ENCODE measurements at places on chromosomes 11 and 22.

DNA sequence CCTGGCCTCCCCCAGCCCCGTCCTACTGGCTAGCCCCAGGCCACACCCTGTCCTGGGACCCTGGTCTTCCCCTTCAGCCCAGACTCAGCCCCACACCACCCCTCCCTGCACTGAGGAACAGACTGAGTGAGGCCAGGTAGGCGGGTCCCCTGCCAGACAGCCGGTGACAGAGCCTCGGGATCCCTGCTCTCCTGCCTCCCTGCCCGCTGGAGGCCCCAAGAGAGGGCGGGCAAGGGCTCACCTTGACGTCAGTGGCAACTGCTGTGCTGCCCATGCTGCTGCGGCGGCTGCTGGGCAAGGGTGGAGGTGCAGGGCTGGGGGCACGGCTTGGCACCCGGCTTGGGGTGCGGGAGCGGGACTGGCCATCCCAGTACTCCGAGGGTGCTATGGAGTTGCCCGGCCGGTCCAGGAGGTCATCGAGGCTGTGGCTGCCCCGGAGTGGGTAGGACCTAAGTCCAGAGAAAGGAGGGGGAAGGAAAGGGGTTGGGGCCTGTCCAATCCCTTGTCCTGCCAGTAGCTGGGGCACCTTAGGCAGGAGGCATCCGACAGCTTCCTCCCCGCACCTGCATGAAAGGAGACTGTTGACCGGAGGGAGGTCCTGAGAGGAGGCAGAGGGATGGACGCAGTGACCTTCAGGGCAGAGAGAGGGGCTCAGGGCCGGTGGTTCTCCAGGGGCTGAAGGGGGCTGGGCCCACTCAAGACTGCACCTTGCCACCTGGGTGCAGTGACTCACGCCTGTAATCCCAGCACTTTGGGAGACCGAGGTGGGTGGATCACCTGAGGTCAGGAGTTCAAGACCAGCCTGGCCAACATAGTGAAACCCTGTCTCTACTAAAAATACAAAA is 2.2 kb upstream of the SLC16A8 start:
- no peak for DNase-seq

DNA sequence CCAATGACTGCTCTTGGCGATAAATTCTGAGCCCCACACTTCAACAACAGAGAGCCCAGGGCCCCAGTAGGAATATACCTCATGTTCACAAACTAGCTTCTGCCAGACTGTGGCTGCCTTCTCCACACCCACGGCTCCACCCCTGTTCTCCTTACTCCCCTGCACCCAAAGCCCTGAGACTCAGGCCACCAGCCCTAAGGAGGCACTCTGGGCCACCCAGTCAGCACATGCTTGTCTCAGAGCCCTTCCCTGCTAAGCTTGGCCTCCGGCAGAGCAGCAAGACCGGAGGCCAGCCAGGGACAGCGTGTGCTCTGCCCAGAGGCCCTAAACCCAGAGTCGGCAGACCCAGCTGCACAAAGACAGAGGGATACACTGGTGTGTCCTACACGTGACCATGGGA is 27.9 kb downstream of the SPATA19 start:
- no peak for DNase-seq

GRCh38 chr22:24420072-24420976 is 7.1 kb upstream of the ADORA2A start:
- DNase-seq, result peak; percentile 70

DNA sequence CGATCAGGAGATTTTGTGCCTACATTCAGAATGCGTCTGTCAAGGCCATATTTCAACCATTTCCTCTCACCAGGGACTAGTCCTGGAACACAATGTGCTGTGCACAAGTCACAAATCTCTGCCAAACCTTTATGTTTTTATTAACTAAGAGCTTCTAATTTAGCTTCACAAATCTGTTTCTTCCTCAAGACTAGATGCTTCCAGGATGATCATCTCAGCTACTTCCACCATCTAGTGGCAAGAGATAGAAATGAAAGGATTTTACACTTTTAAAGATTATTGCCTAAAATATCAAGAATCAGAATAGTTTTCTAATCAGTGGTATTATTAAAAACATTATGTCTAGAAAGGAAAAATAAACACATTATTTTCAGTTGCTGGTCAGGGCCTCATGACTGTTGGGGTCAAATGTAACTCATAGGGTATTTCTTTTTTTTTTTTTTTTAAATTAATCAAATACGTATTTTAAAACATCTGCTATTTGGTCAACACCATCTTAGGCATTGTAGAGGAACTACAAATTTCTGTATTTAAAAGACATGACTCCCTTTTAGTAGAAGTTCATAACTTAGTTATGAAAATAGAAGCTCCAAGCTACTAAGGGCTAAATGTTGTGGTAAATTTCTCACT is 1102.6 kb downstream of the DLG2 start:
- DNase-seq, result peak; percentile 78

DNA sequence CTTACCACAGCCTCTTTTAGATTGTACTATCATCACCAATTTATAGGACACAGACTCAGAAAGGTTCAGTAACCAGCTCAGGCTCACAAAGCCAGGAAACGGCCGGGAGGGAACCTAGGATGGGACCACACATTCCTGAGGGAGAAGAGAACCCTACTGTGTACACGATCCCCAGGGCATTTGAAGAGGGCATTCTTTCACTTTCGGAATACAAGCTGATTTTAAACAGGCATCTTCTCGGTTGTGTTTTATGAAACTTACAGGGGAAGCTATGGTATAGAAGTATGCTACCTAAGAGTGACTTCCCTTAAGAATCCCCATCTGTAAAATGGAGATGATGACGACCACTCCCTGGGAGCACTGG is 19.0 kb downstream of the SMCO4 start:
- DNase-seq, result no peak

GRCh38 chr11:113419454-113420003 is 31.9 kb downstream of the ANKK1 start:
- no peak for DNase-seq

DNA sequence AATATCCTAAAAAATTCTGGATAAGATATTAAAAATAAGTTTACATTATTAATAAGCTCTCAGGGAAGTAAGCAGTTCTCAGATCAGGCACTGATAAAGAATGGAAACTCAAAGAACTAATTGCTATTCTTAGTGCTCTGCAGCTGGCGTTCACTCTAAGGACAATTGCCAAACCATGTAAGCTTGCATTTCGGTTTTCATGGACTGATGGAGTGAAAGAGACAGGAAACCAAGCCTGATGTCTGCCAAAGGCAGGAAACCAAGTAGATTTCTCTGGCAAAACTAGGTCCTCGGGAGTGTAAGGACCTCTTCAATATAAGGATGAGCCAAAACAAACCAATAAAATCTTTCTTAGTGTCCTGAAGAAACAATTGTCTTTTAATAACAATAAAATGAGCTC is 355.2 kb downstream of the RAB38 start:
- no peak for DNase-seq

GRCh38 chr22:43540529-43540923 is 128.7 kb downstream of the MPPED1 start:
- DNase-seq, result no peak

DNA sequence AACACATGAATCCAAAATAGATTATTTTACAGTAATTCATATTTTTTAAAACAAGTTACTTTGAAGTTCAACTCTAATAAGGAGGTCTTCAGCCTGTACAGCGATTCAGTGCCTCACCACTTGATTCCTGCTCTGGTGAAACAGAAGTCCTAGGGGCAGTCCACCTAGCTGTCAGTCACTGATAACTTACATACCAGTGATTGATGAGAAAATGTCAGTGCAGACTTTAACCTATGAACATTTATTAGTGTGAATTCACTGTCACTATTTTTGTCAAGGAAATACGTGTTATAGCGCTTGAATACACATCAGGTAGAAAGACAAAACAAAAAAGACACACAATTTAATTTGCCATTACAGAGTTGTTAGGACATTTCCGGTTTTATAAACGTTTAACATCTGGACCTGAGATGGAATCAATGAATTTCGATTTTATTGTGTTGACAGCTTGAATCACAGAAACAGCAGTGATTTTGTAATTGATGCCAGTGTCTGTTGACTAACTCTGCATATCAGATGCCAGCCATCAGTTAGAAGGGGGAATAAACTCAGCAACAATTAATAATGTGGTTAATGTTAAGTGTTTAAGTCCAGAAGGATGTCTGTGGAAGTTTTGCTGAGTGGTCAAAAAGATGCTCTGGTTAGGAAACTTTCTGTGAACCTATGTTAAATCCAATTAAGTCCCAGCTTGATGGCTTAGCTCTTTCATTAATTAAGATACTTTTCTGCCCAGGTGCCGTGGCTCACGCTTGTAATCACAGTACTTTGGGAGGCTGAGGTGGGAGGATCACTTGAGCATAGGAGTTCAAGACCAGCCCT is 34.5 kb downstream of the ELF5 start:
- DNase-seq, result no peak

DNA sequence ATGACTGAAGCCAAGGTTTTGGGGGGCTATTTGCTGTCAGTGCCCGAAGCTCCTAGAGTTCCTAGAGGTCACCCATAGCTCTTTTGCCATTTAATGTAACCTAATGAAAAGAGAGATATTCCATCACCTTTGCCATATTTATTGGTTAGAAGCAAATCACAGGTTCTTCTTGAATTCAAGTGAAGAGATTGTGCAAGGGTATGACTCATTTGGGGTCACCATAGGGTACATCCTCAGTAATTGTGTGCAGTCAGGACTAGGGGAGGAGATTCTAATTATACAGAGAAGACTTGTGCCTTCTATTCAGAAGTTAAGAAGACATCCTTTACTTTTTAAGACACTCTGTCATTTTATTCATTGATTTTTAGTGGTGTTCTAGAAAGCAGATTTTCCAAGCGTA is 6.9 kb upstream of the PRAME start:
- no peak for DNase-seq
